Fibroblast of skin of right biceps (primary cell): ENCODE measurements at places on chromosomes 11 and 22.

GRCh38 chr11:12942157-12942556 is 67.0 kb upstream of the RASSF10 start:
- peak; percentile 34 for DNase-seq

- no peak for DNase-seq
Measured at GRCh38 chr11:30605036-30605605, 19.0 kb upstream of the MPPED2 start.

DNA sequence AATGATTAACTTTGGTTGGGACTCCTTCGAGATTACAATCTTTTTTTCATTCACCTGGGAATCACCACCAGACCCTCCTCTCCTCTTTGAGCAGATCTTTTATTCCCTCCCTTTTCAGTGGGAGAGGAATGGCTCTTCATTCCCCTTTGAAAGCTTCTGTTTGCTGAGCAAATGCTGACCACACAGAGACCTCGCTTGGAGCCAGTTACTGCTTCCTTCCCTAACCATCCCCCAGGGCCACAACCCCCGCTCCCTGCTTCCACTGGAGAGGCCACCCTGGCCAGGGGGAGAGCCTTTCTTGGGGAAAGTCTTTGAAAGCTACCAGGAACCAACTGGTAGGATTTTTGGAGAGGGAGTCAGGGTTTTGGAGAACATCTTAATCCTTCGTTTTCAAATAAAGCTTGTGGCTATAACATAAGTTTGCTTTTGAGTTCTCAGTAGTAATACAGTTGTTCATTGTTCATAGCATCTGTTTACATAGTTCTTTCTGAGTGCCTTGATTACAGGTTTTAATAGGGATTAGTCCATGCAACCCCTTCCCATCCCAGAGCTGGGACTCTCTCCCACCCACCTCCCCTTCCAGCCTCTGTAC is 138.4 kb downstream of the DBX1 start:
- no peak for DNase-seq

- DNase-seq, result peak; percentile 76
Measured at GRCh38 chr11:119196833-119197483, 9.2 kb upstream of the CBL start.

GRCh38 chr22:27671413-27671935 is 130.1 kb downstream of the MN1 start:
- no peak for DNase-seq

DNA sequence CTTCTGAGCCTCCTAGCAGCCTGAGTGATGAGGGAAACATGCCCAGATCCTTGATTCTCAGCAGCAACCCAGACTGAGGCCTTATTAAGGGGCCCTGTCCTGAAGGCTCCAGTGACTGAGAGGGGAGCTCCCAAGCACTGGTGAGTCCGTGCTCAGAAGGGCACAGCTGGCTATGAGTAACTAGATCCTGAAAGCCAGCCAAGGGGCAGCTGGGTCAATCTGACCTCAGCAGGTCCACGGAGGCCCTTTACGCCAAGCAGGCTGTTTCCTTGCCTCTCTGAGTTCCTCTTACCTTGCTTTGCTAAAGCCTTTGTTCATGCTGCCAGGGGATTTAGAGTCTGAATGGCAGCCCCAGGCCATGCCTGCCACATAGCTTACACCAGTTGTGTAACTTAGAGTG is 19.3 kb upstream of the MIEF1 start:
- no peak for DNase-seq

DNA sequence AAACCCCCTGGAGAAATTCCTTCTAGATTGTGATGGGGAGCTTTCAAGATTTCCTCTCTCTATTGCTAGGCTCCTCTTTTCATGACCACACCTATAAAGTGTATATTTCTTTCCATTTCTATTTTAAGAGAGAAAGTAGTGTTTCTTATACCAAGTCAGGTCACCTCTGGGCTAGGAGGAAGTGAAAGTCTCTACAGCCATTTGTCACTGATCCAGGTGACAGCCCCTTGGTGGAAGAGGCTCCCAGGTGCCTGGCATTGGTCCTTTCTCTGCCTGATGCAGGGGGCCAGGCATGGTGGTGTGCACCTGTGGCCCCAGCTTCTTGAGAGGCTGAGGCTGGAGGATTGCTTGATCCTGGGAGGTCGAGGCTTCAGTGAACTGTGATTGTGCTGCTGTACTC is 64.7 kb downstream of the DHCR7 start:
- no peak for DNase-seq

GRCh38 chr11:1055990-1056771 is 18.5 kb upstream of the MUC2 start:
- no peak for DNase-seq

GRCh38 chr22:30182815-30183214 is 63.7 kb downstream of the LIF start:
- DNase-seq, result no peak

DNA sequence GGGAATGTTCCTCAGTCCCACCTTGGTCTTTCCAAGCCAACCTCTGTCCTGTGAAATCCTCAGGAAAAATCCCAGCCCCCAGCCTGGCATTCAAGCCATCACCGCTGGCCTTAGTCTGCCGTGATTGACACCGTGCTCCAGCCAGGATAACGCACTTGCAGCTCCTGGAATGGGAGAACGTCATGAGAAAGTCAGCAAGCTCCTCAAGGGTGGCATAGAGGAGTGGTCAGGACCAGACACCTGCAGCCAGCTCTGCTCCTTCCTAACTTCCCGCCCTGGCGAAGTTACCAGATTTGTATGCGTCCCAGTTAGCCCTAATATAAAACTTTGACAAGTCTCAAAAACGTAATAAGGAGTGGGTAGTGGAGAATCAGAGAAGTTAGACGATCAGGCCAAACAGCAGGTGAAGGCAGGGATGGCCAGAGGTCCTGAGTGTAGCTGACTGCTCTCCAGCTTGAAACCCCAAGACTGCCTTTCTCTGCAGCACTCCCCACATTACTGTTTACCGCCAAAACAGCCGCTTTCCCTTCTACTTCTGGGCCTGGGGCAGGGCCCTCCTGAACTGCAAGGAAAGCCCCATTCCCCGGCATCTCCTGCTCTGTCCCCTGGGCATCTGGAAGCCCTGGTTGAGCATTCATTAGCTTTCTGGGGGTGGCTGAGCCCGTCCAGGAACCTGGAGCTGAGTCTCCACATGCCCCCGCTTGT is 1.3 kb upstream of the DKK3 start:
- DNase-seq, result no peak

DNA sequence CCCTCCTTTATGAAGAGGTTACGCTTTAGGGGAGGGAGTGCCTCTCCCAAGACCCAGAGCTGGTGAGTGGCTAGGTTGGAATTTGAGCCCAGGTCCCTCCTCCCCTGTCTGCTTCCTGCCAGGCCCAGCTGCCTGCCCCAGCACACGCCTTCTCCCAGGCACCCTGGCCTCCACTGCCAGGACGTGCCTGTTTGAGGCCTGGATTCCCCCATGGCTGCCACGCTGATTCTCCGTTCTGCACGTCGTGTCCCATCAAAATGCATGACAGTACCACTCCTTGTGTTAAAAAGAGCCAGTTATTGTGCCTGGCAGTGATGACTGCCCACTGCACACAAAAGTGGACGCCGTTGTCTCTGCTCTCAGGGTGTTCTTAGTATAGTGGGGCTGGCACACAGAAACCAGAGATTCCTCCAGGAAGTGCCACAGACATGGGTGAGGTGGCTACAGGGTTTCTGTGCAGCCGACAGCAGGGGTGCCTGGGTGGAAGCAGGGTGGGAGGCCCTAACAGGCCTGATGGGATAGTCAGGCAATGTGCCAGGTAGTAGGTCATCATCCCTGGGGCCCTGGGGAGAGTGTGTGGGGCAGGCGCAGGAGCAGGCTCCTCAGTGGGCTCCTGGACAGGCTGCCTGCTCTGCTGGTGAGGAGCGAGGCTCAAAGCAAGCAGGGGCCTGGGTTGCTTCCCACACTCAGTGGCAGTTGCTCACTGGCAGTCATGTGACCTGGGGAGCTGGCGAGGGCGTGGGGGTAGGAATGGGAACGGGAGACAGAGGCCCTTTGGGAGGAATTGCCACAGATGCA is 24.2 kb downstream of the MED15 start:
- peak; percentile 87 for DNase-seq

GRCh38 chr11:27874998-27875830 is 175.0 kb upstream of the BDNF start:
- no peak for DNase-seq

GRCh38 chr22:49062155-49062801 is 765.4 kb downstream of the BRD1 start:
- no peak for DNase-seq

- DNase-seq, result peak; percentile 29
Measured at GRCh38 chr11:29448246-29448877, 568.5 kb downstream of the KCNA4 start.

DNA sequence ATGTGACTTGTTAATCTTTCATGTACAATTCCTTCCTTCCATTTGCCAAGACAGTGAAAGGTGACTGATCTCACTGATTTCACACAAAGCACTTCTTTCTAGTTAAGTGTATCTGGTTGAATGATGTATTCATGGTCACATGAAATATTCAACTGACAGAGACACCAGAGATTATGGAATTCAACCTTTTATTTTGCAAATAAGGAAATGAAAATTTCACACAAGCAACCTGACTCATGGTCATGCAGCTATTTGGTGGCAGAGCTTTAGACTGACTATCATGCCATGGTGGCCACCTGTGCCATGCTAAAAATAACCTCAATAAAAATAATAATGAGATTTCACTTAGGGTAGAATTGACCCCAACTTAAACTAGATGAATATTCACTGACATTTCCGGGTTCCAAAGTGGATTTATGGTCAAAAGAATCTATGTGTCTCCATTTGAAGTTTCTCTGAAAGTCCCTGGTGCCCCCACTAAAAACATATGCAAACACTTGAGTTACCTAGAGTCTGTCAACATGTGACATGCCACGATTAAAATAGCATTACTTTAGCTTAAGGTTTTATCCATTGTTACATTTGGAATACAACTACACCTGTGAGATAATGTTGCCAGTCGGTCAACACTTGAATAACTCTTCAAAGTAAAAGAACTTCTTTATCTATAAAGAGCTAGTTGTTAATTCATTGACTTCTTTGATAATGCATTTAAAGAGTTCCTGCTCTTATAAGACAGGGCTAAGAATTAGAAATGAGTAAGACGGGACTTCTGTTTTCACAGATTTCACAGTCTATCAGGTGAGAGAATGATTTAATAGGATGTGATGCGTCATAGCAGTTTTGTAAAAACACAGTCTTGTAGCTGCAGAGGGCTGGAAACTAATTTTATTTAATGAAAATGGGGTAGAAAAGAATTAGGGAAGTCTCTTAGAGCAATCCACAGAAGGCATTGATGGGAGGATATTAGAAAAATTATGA is 94.6 kb upstream of the OR9G4 start:
- no peak for DNase-seq

GRCh38 chr22:42446151-42446550 is 13.9 kb upstream of the NFAM1 start:
- DNase-seq, result no peak

DNA sequence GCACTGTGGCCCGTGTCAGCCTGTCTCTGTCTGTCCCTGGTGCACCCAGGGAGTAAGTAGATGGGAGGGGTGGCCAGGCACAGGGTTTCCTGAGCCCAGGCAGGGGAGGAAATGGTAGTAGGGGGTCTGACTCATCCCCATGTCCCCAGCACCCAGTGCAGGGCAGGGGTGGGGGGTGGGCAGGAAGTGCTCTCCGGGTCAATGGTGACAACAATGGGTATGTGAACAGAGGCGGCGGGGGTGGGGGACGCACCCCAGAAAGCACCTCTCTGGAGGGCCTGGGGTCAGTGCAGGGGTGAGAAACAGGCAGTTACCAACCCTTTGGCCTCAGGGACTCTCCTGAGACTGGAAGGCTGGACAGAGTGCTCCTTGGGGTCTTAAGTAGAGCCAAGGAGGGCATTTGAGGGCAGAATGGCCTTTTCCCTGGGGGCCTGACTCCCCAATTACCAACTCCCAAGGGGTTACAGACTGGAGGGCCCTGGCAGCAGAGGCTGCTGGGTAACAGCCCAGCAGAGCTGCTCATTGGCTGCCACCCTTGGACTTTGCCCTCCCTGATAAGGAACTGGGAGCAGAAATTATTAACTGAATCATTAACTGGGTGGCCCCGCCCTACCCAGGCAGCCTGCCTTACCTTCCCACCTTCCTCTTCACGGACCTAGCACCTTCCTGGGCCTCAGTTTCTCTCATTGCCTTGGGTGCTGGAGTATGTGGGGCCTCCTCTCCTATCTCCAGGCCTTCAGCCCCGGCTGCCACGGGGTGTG is 4.2 kb downstream of the MYRF start:
- DNase-seq, result peak; percentile 81

DNA sequence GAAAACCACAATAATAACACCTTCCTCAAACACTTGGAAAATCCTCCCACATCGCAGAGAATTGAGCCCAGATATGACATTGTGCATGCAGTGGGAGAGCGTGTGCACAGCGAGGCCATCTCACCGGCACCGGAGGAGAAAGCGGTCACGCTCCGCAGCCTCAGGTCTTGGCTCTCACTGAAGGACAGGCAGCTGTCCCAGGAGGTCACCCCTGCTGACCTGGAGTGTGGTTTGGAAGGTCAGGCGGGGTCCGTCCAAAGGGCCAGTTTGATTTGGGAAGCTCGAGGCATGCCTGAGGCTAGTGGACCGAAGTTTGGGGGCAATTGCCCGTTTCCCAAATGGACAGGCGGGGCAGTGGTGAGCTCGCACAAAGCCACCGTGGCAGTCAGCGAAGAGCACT is 86.7 kb downstream of the KIAA1671 start:
- DNase-seq, result no peak

GRCh38 chr11:116331381-116331780 is 441.4 kb downstream of the BUD13 start:
- DNase-seq, result no peak

DNA sequence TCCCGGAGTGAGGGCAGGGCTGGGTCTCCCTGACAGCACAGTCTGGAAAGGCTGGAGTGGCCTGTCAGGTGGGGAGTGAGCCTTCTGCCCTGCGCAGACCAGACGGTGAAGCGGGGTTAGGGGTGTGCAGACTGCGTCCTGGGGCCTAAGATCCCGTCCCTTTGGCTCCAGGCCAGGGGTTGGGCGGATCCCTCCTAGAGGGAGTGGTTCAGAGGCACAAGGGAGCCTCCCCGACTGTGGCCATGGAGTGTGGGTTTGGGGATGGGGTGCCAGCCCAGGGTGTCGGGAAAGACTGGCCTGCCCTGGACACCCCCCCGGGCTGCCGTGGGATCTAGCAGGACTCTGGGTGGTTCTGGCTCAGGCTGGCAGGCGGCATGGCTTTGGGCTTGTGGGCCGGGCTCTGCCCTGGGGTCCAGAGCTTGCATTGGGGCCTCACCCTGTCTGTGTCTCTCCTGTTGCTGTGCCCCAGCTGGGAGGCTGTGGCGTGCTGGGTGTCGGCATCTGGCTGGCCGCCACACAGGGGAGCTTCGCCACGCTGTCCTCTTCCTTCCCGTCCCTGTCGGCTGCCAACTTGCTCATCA is 19.5 kb downstream of the TSPAN4 start:
- DNase-seq, result no peak

- DNase-seq, result peak; percentile 61
Measured at GRCh38 chr11:113505541-113506375, 30.6 kb upstream of the DRD2 start.

- peak; percentile 97 for DNase-seq
Measured at GRCh38 chr22:24208012-24208749, 26.9 kb downstream of the SUSD2 start.

DNA sequence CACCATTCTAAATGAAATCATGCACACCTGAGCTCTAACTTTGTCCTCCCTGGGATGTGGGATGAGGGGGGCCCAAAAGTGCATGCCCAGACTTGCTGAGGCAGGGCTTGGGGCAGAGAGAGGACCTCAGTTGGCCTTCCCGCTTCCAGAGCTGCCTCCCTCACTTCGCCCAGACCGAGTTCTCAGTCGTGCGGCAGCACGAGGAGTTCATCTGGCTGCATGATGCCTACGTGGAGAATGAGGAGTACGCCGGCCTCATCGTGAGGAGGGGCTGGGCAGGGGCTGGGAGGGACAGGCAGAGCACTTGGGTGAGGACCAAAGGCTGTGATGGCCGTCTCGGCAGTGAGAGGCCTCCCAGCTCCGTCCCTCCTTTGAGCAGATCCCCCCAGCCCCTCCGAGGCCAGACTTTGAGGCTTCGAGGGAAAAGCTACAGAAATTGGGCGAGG is 8.2 kb downstream of the CFL1 start:
- DNase-seq, result no peak
